ENCODE measurements at places on chromosomes 1 and 21. TPM values are rescaled to one million over a fixed set of nuclear protein-coding genes. Genes with fewer than 3 reads are reported as not detected.

GPR157 gene
- total RNA-seq = 8.2 TPM

SMPDL3B gene
- total RNA-seq = 0.21 TPM

NPR1 gene
- total RNA-seq = 0.27 TPM

EPHX1 gene
- total RNA-seq = 69.1 TPM

DNA sequence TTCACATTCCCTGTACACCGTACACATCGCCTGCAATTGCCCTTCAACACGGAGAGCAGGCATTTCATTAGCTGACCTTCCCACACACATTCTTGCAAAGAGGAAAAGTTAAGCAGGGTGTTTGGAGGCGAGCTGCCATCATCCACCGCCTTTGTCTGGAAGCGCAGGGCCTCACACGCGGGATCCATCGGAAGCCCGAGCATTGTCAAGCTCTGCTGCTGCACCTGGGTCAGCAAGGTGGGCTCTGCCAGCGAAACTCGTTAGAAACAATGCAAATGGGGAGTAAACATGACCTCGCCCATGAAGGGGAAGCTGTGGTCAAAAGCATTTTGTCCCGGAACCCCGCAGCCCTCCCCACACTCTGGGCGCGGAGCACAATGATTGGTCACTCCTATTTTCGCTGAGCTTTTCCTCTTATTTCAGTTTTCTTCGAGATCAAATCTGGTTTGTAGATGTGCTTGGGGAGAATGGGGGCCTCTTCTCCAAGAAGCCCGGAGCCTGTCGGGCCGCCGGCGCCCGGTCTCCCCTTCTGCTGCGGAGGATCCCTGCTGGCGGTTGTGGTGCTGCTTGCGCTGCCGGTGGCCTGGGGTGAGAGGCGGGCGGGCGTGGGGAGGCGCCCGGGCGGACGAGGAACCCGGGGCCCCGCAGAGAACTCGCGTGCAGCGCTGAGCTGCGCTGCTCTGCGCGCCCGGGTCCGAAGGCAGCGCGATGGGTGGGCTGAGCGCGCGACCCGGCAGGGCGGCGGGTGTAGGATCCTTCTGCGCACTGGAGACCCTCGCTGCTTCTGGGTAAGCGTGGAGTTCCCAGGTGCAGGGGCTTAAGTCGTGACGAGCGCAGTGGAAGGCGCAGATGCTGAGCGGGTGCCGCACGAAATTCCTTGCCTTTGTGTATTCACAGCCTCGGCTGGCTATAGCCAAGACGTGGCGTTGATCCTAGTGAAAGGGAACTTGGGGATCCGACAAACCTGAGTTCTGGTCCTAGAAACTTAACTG, at the start of gene CR1:
Gene CR1, plus strand, starts transcription at position 357 of the 992 bp plus-strand sequence. Its CDS starts 111 bp downstream, at position 468.
- peak within 1 kb of the TSS; percentile 47 for H3K4me3 ChIP-seq
- no peak for DNase-seq
- peaks cover 32% of the 10 kb centered on the region for H3K27me3 ChIP-seq
- H3K4me1 ChIP-seq = peaks cover 6% of the 10 kb centered on the region
- H3K27ac ChIP-seq = no peak within 1 kb of the TSS

- H3K27me3 ChIP-seq = no peaks in the 10 kb centered on the region
- no peak for DNase-seq
- peaks cover 23% of the 10 kb centered on the region for H3K4me1 ChIP-seq
- H3K36me3 ChIP-seq = peaks cover 5% of the 10 kb centered on the region
Observed at GRCh38 chr1:192974701-192975100, 84.5 kb downstream of the UCHL5 start.

DNA sequence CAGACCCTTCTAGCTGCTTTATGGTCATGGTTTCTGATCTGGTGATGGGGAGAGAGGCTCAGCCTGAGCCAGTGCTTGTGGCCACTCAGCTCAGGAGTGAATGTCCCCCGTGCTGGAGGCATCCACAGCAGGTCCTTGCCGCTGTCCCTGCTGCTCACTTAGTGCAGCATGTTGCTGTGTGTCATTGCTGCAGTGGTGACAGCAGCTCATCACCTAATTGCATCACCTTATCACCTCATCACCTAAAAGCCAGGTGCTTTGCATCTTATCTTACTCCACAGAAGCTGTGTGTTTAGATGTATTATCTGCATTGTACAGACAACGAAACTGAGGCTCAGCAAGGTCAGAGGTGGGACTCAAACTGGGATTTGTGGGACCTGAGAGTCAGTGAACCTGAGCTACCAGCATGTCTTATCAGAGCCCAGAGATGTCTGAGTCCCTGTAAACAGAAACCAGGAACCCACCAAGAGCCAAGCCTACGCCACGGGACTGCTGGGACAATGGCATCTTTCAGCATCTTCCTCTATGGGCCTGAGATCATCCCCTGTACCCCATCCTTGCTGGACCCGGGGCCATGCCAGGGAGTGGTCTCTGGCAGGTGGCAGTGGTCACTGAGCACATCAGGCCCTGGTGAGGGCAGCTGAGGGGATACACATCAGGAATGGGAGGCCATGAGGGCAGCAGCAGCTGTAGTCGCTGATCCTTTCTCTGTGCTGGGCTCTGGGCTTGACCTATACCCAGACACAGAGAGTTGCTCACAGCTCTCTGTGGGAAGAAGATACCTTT, 6.5 kb downstream of the PODN start:
- peak; percentile 75 for DNase-seq
- H3K27ac ChIP-seq = no peak overlapping the region
- no peaks in the 10 kb centered on the region for H3K36me3 ChIP-seq
- H3K4me1 ChIP-seq = no peaks in the 10 kb centered on the region
- H3K4me3 ChIP-seq = no peak overlapping the region

- H3K27ac ChIP-seq = no peak overlapping the region
- DNase-seq = no peak
- no peaks in the 10 kb centered on the region for H3K4me1 ChIP-seq
- peaks cover 8% of the 10 kb centered on the region for H3K36me3 ChIP-seq
- H3K27me3 ChIP-seq = no peaks in the 10 kb centered on the region
Observed at GRCh38 chr1:246329900-246330299, 177.2 kb downstream of the SMYD3 start.

DNA sequence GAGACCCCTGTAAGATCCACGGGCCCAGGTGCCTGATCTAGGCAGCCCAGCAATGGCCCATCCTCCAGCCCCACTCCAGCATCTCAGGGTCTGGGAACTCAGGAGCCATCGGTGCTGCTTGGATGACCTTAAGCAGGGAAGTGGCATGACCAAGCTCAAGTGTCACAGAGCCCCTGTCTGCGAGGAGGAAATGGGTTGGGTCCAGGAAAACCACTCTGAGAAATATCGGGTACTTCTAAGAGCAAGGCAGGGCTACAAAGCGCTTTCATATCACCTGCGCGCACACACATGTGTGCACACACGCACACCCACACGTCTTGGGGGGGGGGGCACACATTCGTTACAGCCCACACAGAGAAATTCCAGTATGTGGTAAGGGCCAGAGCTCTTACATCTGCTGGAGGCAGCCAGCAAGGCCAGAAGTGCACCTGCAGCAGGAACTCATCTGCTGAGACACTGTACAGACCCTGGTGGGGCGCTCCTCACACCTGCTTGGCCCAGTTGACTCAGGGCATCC, 32.6 kb upstream of the SPOCD1 start:
- peaks cover 5% of the 10 kb centered on the region for H3K4me1 ChIP-seq
- no peak for DNase-seq
- H3K27ac ChIP-seq = no peak overlapping the region

- peaks cover 9% of the 10 kb centered on the region for H3K27me3 ChIP-seq
- H3K27ac ChIP-seq = no peak overlapping the region
- peaks cover 7% of the 10 kb centered on the region for H3K4me1 ChIP-seq
- DNase-seq = no peak
- no peaks in the 10 kb centered on the region for H3K36me3 ChIP-seq
- H3K4me3 ChIP-seq = no peak overlapping the region
Observed at GRCh38 chr1:11882814-11883538, 24.2 kb upstream of the NPPB start.

DNA sequence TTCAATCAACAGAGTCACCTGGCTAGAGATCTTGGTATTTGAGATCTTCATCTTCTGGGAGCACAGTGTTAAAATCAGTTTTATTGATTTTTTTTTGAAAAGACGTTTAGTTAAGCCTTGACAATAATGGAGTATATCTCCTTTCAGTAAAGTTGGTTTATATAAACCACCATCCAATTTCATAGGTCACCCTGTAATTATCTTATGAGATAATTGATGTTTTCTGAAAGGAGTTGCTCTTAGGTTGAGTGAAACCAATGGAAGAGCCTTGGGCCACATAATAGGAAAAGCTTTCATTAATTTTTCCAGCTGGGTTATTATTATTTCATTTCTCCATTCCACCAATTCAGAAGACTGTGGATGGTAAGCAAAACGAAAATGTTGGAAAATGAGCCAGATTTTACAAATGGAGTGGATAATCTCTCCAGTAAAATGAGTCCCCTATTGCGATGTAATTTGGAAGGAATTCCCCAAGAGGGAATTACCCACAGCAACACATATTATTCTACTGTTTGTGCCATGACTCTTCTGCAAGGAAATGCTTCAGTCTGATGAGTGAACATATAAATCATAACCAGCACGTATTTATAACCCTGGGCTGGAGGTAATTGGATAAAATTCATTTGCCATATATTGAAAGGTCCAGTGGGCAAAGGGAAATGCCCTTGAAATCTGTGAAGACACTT, 46.2 kb upstream of the TINAGL1 start:
- no peak overlapping the region for H3K4me3 ChIP-seq
- H3K4me1 ChIP-seq = peaks cover 28% of the 10 kb centered on the region
- no peak for DNase-seq
- H3K27me3 ChIP-seq = no peaks in the 10 kb centered on the region

- H3K27me3 ChIP-seq = no peaks in the 10 kb centered on the region
- H3K4me3 ChIP-seq = no peak overlapping the region
- no peak overlapping the region for H3K27ac ChIP-seq
- H3K4me1 ChIP-seq = peaks cover 19% of the 10 kb centered on the region
Observed at GRCh38 chr1:9486466-9487140, 52.7 kb upstream of the SLC25A33 start.

GRCh38 chr1:164466429-164466828, 92.6 kb upstream of the PBX1 start:
- H3K36me3 ChIP-seq = no peaks in the 10 kb centered on the region
- no peak overlapping the region for H3K4me3 ChIP-seq
- no peaks in the 10 kb centered on the region for H3K27me3 ChIP-seq
- peaks cover 9% of the 10 kb centered on the region for H3K4me1 ChIP-seq
- H3K27ac ChIP-seq = no peak overlapping the region

GRCh38 chr1:231207437-231207836, 33.6 kb upstream of the GNPAT start:
- no peak overlapping the region for H3K27ac ChIP-seq
- no peak for DNase-seq
- peaks cover 7% of the 10 kb centered on the region for H3K36me3 ChIP-seq
- H3K27me3 ChIP-seq = peaks cover 11% of the 10 kb centered on the region

- H3K27ac ChIP-seq = no peak overlapping the region
- H3K4me1 ChIP-seq = peaks cover 12% of the 10 kb centered on the region
- no peak overlapping the region for H3K4me3 ChIP-seq
- H3K36me3 ChIP-seq = no peaks in the 10 kb centered on the region
- no peak for DNase-seq
- H3K27me3 ChIP-seq = no peaks in the 10 kb centered on the region
Observed at GRCh38 chr1:86201311-86201710, 44.7 kb upstream of the COL24A1 start.

All from chondrocyte (in vitro differentiated cells).